Left colon (tissue), 2 donors: ENCODE measurements at places on chromosomes 5 and 9.

DNA sequence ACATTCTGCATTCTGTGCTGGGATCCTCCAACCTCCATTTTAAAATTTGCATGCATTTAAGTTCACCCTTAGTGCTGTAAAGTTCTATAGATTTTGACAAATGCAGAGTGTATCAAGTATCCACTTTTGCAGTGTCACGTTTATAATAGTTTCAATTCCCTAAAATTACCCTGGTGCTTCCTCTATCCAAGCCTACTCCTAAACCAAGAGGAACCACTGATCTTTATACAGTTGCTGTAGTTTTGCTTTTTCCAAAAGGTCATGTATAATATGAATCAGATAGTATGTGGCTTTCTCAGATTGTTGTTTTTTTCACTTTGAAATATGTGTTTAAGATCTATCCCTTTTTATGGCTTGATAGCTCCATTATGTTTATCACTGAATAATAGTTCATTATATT is 468.4 kb upstream of the CDH6 start:
- no peak for DNase-seq

DNA sequence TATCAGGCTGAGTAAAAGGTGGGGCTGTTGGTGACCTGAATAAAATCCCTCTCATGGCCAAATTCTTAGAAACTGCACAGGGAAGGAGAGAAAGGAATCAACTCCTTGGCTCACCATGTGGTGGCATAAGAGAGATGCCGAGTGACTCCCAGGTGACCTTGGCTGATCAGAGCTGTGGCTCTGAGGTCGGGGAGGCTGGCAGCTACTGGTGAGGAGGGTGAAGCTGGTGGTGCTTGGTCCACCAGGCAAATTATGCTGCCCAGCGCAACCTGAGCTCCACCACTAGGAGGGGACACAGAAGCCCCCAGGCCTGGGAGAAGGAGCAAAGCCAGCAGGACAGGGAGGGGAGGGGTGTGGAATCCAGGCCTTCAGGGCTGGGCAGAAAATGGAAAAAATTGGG is 111.2 kb upstream of the IL12B start:
- DNase-seq = no peak

DNA sequence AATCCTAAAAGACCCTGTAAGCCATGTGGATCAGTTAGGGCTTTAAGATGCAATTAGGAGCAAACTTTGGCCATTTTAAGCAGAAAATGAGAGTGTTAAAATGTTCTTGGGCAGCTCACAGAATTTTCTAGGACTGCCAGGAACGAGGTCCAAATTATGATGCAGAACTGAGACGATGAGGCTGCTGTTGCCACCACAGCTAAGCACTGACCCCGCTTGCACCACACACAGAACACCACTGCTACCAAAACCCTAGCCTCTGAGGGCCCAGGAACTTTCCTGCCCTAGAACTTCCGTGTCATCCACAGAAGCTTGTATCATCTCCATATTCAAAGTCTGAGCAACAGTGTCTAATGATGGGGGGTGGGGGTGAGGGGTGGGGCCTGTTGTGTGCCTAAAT is 41.0 kb upstream of the PCSK1 start:
- no peak for DNase-seq

DNA sequence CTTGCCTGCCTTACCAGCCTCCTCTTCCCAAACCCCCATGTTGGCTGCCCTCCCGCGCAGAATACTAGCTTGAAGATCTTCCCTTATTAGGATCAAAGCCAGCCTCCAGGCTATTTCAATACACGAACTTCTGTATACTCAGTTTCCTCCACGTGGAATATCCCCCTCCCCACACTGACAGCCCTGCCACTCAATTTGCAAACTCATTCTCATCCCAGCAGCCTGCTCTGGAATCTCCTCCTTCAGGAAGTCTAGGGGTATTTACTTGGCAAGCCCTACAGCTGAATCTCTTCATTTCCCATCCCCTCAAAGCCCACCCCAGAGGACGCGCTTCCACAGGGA is 157.0 kb upstream of the SMIM23 start:
- DNase-seq = no peak

DNA sequence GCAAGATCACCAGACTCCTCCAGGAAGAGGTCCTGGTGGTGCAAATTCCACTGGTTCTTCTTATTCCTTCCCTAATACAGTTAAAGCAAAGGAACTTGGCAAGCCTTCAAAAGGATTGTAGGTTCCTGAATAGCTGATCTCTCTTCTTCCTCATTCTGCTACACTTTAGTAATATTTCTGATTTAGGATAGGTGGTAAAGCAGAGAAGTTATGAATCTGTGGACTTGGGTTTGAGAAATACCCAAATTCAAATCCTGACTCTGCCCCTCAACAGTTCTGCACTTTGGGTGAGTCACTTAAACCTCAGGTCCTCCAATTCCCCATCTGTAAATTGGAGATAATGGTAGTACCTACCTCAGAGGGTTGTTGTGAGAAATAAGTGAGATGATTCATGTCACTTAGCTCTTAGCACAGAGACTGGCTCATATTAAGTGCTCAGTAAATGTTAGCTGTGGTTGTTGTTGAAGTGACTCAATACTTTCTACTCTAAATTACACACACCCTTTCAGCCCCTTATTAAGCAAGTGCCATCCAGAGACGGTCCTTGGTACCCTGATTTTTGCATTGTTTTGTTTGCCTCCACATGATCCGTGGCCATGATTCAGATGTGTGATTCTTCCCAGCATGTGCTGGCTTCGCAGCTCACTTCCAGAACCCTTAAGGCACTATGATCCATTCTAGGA is 5.2 kb downstream of the SH3RF2 start:
- DNase-seq = no peak

GRCh38 chr5:143241892-143242291 is 161.6 kb downstream of the NR3C1 start:
- DNase-seq = no peak

DNA sequence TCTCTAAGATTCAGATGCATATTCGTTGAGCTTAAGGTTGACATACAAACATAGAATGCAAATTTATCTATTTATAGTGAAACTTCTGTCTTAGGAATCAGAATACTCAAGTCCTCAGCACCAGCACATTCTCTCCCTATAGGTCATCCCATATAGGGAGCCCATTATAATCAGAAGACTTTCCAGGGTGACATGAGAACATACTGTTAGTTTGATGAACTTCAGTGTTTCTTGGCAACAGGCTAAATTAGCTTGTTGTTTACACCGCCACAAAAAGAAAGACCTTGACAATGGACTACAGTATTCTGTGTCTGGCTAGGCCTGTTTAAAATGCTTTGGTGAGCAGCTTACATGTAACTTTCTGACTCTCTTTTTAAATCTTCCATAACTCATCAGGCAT is 104.2 kb downstream of the TAF11L14 start:
- DNase-seq = no peak

DNA sequence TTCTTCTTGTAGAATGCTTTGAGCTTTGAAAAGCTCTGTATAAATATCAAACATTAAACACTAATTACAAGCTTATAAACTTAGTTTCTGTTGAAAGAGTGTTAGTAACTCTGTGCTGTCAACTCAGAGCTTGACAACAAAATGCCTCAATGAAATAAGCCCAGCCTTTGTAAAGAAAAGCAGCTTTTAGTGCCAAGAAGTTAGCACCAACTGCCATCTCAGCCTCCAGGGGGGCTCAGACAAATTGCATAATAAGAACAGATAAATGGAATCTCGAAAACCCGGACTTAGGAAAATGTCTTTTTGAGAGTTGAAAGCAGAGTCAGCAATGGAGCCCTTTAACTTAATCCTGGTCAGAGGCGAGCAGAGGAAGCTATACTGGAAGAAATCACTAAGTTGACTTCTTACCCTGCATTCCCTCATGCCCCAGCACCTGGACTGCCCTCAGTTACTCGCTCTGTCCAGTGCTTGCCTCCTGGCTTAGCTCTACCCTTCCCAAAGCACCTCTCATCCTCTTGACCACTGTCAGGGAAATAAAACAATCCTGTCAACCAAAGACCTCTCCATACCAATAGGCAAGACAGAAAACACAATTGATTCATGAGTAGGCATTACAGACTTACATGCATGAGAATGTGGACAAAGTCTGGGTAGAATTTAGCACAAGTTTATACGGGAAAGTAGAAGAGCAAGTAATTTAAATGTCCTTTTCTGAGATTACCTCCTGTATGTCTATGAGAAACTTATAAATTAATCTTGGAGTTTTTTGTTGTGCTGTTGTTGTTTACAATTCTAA is 352.7 kb downstream of the ZNF608 start:
- no peak for DNase-seq

- DNase-seq = no peak
Observed at GRCh38 chr5:73858054-73858453, 232.1 kb downstream of the ARHGEF28 start.

DNA sequence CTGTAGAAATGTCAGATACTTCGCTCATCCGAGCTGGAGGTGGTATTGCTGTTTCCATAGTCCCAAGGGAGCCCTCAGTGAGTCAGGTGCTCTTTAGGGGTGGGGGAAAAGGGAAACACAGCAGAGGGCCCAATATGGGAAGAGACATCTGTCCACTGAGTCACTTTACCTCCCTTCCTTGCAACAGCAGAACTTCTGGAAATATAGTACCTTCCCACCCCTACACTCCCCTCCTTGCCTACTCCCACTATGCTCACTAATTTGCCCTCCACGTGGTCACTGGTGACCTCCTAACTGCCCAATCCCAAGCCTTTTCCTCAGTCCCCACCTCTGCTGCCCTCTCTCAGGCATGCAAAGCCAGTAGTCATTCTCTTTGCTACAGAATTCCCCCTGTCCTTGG is 1.9 kb downstream of the HK3 start:
- DNase-seq = no peak

- DNase-seq = no peak
Observed at GRCh38 chr9:134687556-134687955, 46.0 kb downstream of the COL5A1 start.

DNA sequence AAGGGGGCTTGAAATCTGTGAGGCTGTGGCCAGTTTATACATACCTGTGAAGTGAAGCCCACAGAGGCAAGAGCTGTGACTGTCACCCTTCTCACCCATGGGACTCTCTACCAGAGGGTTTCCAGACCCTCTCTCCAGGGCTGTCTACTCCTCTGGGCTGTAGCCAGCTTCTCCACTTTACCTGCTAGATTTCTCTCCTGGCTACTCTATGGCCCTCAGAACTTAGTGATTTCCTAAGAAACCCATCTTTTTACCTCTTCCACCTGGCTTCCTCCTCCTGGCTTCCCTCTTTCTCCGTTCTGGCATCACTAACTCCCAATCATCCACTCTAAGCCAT is 78.0 kb downstream of the SEC61B start:
- no peak for DNase-seq

DNA sequence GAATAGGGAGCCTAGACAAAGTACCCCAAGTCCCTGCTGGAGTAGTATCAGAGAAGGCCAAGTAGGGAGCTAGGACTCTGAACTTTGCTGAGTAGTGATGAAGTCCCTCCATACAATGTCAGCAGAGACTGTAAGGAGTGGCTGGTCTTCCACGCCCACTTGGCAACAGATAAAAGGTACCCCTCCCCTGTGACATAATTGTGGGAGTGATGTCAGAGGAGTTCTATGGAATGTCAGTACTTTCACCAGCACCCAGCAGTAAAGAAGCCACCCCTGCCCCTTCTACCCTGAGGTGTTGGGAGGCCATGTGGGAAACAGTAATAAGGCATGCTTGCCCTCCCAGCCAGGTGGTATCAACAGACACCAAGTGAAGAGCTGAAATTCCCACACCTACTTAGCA is 143.9 kb downstream of the SLIT3 start:
- DNase-seq = no peak

DNA sequence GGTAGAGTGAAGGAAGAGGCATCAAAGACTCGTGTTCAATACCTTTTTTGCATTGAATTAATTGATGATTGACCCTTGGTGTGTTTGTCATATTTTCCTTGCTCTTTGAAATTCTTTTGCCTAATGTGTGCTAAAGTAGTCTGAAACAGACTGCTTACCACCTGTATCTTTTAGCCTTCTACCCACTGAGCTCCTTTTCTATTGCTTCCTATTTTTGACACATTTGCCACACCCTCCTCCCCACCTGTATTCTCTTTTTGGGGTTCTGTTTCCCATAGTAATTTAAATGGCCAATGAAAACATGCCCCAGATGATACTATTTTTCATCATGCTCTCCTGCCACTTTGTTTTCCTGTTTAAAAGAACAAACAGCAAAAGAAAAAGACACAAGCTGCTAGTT is 78.5 kb downstream of the ZCCHC7 start:
- DNase-seq = no peak

DNA sequence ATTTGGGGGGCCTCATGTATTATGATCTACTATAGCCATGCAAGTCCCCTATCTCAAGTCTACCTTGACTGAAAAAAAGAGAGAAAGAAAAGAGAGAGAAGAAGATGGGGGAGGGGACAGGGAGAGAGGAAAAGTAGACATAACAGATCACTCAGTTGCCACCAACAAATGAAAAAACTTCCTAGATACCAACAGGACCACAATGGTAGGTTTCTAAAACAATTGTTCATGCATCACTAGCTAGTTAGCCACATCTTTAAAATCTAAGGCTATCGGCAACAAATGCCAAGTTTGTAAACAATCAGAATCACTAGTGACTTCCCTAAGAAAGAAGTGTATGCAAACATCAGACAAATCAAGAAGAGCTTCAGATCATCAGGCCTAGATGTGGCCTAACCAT is 328.2 kb downstream of the BNC2 start:
- no peak for DNase-seq
